ENCODE measurements at places on chromosomes 2 and 18.

- DNase-seq, result no peak
Observed at GRCh38 chr2:100222844-100223243, 80.5 kb upstream of the AFF3 start.

- DNase-seq, result no peak
Observed at GRCh38 chr2:45009928-45010701, 863 bp upstream of the SIX2 start.

DNA sequence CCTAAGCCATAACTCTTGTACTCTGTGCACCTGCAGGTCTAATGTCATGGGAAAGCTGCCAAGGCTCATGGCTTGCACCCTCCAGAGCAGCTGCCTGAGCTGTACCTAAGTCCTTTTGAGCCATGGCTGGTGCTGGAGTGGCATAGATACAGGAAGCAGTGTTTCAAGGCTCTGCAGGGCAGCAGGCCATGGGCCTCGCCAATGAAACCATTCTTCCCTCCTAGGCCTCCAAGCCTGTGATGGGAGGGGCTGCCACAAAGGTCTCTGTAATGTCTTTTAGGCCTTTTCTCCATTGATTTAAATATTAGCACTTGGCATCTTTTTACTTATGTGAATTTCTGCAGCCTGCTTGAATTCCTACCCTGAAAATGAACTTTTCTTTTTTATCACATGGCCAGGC lies 108.5 kb downstream of the PTH2R start:
- DNase-seq, result no peak

DNA sequence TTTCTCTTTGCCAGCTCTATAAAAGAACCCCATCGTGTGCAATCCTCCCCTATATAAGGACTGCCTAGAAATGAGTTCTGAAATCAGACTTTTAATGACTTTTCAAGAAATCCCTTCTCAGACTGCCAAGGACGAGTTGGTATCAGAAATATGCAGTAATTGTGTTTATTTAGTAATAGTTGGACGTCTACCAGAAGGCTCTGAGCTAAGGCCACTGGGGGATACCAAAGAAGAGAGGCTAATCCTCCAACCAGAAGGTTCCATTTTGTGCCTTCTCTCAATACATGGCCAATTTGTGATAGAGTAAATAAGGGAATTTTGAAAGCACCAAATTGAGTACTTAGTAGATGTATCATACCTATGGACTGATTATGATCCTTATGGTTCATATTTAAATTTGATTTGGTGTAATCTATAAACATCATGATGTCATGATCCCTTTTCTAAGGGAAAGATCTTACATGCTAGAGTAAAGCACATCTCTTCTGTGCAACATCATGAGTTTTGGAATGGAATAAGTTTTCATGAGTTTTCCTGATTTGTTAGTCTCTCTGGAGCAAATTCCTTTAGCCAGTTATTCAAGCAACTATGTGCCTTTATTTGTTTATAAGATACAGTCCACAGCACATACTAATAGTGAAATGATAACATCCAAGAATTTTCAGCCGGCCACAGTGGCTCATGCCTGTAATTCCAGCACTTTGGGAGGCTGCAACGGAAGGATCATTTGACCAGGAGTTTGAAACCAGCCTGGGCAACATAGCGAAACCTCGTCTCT lies 82.2 kb upstream of the LTBP1 start:
- DNase-seq, result no peak

GRCh38 chr2:109727929-109728447 lies 66.1 kb upstream of the RGPD5 start:
- no peak for DNase-seq

DNA sequence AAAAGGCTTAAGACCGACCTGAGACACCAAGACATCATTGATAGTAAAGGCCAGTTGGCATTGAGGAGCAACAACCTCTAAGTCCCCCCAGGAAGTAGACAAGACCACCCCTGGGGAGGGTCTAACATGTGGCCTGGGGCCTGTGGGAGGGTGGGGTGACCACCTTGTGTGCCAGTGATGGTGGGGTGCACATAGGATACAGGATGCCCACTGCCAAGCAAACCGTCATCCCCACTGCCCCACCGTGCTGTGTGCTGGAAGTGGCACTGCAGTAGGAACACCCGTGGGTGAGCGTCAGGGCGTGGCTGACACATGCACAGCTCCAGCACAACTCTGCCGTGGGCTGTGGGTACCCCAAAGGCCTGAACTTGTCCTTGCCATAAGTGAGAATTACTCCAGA lies 84.3 kb upstream of the LGALSL start:
- DNase-seq, result no peak

DNA sequence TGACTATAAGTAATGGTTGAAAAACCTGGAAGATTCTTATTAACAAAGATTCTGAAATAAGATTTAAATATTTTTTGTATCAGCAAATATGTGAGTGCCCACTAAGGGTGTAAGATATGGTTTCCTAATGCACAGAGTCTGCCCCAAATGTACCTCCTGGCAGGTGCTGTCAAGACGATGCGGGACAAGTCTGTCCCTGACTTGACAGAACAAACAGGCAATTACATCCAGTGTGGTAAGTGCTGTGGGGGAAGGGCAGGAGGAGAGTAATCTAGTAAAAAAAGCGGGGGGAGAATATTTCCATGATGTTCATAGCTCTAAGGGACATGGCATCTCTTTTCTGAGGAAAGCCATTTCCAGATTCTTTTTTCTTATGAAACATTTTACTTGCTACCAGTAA lies 127.5 kb downstream of the COL4A4 start:
- DNase-seq, result no peak

DNA sequence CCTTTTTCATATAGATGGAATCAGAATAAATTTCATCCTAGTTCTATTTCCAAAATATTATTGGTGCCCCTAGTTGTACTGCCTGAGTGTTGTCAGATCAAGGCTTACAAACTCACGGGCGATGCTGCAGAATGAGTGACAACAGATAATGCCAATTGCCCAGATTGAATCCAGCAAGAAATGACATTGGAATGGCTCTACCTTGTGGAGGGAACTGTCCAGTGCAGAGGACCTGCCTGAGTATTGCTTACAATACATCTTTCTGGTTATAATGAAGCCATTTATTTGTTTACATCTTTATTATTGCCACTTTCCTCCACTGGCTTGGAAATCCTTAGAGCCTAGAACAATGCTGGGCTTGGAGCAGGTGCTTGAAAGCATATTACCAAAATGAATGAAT lies 7.8 kb upstream of the IL1R2 start:
- no peak for DNase-seq

DNA sequence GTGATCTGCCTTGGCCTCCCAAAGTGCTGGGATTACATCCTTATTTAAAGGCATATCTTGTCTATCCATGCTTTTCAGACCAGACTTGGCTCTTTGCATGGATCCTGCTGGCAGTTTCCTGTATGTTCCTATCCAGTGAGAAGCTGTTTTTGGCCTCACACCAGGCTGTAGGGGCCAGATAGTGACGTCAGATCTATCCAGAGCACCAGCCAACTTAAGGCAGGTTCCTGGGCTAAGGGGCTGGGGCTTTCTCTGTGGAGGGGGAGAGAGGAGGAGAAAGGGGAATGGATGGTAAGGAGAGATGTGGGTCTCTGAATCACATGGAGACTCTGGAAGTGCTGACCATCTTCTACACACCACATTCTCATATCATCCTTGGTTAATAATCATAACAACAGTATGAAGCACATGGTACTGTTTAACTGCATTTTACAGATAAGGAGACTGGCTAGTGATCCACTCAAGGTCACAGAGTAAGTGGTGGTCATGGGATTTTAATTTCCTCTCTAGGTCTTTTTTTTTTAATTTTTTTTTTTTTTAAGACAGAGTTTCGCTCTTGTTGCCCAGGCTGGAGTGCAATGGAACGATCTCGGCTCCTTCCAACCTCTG lies 2.0 kb upstream of the FAM117B start:
- no peak for DNase-seq

Measured in activated CD4-positive, alpha-beta T cell treated with anti-CD3 and anti-CD28 coated beads, Interleukin-2, amount 50 U/mL, for 4 hours (primary cell).